ENCODE measurements at places on chromosomes 11 and 22. TPM values are rescaled to one million over a fixed set of nuclear protein-coding genes. Genes with fewer than 3 reads are reported as not detected.

DNA sequence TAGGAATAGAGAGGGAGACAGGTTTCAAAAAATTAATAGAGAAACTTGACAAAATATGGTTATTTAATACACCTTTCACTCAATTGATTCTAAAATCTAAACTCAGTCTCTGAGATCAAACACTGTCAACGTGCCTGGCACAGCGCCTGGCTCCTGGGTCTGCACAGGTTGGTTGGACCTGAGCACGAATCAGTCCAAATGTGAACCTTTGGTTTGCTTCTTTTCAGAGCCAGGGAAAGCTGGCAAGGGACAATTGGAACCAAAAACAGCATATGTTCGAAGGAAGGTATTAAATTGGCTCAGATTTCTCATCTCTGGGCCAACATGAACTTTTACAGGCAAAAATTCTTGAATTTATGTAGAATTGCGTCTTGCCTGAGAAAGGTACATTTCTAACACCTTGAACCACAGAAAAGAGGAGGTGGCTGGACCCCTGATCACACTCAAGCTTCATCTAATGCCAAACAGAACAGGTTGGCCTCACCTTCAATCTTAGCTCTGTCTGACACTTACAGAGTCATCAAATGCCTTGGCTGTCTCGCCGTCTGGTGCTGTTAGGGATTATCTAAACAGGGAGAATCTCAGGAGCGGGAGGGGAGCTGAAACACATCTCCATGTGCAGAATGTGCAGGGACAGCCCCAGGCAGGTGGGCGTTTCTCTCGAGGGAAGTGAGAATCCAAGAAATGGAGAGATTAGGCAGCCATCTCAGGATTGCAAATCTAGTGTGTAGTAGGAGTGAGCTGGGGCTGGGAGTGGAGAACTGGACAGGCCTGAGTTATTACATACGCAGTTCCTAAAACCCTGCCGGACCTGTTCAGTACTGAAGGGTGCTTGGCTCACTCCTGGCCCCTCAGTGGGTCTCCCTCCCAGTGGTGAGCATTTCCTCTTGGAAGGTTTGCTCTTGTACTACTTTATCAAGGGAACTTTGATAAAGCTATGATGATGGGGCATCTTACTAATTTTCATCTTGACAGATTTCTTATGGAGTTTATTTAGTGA is 442.2 kb upstream of the B3GAT1 start:
- no peak for DNase-seq

DNA sequence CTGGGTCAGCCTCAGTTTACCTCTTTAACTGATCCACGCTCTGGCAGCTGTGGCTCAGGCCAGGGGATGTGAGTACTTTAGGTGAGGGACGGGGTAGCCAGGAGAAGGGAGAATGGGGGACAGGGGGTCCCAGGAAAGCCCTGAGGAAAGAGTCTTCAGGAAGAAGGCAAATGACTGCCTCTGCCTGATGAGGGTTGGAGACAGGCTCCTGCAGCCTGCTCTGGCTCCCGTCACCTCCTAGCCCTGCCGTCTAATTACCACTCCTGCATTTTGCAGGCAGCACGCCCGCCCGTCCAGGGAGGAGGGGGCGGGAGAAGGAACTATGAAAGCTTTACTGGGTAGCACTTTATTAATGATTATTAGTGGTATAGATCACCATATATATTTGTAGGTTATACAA is 116.6 kb downstream of the CEP164 start:
- DNase-seq, result peak; percentile 61

GRCh38 chr11:25961539-25961938 is 370.4 kb upstream of the ANO3 start:
- DNase-seq, result no peak

Gene OR56A1
- total RNA-seq, result 0.03 TPM

- no peak for DNase-seq
Measured at GRCh38 chr11:30489511-30489910, 96.6 kb downstream of the MPPED2 start.

Gene DCUN1D5
- total RNA-seq, result 128 TPM

Gene HPX
- total RNA-seq, result not detected

DNA sequence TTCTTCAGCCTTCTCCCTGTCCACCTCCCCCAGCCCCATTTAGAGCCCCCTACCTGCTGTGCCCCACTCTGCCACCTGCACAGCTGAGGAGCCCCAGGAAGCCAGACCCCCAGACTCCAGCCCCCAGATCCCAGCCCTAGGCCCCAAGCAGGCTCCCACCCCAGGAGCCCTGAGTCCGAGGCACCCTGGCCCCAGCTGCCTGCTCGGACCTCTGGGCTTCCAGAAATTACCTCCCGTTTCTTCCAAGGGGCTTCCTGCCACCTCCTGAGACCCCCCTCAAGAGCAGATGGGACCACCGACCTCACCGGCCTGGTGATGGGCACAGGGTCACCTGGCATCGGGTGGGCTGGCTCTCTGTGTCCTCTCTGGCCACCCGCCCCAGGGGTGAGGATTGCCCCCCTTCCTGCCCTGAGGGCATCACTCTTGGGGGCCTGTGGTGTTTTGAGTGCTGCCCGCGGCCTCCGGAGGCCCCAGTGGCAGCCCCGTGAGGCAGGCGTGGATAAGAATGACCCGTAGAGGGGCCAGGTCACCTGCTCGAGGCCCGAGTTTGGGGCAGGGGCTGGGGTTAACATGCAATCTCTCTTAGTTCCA is 18.3 kb upstream of the TALDO1 start:
- peak; percentile 54 for DNase-seq

Gene RASSF10
- total RNA-seq, result 4.8 TPM

Gene ZPR1
- 75.0 TPM for total RNA-seq

Gene WNT7B
- total RNA-seq, result 0.10 TPM

Gene TSSK2
- total RNA-seq, result not detected

Gene OAF
- 11.6 TPM for total RNA-seq

Gene ALX4
- total RNA-seq, result not detected

GRCh38 chr22:17792299-17792698 is 18.0 kb upstream of the BID start:
- peak; percentile 89 for DNase-seq

DNA sequence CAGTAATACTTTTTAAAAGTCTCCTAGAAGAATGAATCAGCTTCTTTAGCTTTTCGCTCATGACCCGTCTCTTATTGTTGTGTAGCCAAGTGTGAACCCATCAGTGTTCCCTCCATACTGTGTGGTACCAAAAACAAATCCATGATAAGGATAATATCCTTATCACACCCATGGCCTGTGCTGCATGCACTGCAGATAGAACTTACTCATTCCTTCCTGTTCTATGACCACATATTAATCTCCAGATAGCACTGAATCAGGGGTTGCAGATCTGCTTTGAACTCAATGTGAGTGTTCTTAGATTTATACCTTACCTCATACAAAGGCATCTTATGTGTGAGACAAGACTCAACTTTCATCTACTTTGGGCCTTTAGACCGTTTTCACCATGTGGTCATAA is 373.4 kb downstream of the JRKL start:
- DNase-seq, result no peak

- no peak for DNase-seq
Measured at GRCh38 chr11:120288021-120288420, 37.1 kb upstream of the TLCD5 start.

GRCh38 chr11:44241851-44242250 is 68.1 kb downstream of the ALX4 start:
- DNase-seq, result no peak

Gene DGCR6
- total RNA-seq, result 11.6 TPM

Gene CRYBB3
- total RNA-seq, result 0.10 TPM

GRCh38 chr11:68004551-68005335 is 846 bp upstream of the UNC93B1 start:
- no peak for DNase-seq

Gene FJX1
- 20.6 TPM for total RNA-seq

DNA sequence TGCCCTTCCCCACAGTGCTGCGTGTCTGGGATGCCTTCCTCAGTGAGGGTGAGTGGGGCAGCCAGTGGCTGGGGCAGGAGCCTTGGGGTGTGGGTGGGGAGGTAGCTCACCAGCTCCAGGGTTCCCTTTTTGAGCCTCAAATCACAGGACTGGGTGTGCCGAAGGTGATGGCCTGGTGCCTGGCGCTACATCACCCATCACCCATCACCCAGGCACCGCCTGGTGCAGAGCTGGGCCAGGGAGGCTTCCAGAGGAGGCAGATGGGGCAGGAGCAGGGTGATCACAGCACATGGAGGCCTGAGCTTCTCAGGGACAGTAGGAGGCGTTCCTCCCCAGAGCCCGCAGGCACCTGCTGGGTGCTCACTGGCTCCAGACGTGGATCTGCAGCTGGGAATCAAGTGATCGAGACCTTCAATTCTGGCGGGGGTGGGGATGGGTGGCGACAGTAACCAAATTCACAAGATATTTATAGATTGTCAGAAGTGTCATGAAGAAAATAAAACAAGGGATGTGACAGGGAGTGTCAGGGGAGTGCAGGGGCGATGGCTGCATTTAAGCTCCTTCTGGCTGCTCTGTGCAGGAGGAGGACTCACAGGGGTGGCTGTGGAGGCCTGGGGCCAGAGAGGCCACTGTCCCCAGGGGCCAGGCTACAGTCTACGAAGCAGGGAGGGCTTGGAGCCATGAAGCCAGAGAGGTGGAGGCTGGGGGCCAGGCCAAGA is 3.2 kb downstream of the TBC1D10C start:
- no peak for DNase-seq

Gene PGA5
- total RNA-seq, result 1.5 TPM

DNA sequence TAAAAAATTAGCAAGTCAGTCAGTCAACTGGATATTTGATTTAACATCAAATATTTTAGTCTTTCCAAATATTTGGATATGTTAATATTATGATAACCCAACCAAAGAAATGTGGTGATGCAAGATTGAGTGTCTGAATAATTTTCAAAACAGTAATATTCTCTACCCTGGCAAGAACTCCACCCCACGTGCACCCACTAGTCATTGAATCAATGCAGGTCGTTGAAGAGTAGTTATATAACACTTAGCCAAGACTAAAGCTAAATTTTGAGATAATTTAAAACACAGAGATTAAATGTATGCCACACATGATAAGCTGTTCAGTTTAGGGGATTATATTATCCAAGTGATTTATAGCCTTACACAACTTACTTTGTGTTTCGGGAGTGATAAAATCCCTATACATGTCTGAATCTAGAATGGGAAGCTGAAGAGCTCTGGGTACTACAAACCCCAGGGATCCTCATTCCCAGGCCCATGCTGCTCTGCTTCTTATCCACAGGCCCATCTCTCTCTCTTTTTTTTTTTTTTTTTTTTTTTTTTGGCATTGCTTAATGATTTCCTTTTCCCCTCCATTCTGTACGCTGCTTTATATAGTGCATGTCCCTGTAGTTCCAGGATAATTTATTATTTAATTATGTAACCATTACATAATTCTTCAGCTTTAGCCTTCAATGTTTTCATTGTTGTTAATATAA is 392.9 kb downstream of the NTM start:
- no peak for DNase-seq

DNA sequence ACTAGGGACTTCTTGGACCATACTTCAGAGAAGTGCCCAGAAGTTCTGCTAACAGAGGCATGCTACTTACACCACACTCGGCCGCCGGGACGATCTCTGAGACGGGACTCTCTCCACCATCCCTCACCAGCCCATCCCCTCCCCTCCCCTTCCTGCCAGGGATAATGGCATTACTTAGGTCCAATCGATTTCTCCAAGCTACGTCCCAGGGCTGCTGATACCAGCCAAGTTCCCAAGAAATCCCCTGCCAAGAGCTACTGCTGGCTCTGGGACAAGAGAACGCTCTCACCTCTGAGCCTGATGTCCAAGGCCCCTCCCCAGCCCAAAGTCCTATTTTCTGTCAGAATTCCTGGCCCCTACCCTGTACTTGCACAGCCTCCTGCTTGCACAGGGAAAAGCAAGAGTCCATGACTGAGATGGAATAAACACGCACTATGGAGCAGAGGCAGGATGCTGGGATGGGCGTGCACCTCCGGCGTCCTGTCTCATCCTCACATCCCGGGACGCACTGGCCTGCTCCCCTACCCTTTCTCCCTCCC is 42.7 kb downstream of the GDPD5 start:
- no peak for DNase-seq

GRCh38 chr11:59427068-59427382 is 812 bp upstream of the OR5A2 start:
- DNase-seq, result no peak

Gene SLC22A9
- total RNA-seq, result not detected

Gene GAL
- total RNA-seq, result 226 TPM

Gene USP2
- total RNA-seq, result 2.8 TPM

Gene OR4A16
- not detected for total RNA-seq

DNA sequence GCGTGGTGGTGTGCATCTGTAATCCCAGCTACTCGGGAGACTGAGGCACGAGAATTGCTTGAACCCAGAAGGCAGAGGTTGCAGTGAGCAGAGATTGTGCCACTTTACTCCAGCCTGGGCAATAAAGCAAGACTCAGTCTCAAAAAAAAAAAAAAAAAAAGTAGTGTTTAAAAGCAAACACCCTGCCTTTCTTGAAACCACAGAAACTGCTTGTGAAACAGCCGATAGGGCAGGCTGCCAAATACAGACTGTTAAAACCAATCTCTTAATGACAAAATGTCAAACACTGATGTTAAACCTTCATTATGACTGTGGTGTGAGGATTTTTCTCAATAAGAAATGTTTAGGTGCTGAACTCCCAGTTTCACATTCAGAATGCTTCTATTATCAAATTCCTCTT is 27.3 kb downstream of the MARK2 start:
- no peak for DNase-seq

Gene IL10RA
- not detected for total RNA-seq

- DNase-seq, result peak; percentile 86
Measured at GRCh38 chr11:35419184-35419829, at the start of gene SLC1A2. Gene SLC1A2 (minus strand): TSS chr11:35419558. CDS start chr11:35418966, 592 bp downstream.

GRCh38 chr11:68312780-68313573 is 586 bp downstream of the LRP5 start:
- DNase-seq, result peak; percentile 89

- DNase-seq, result no peak
Measured at GRCh38 chr11:124646148-124646547, 23.5 kb downstream of the TBRG1 start.

- no peak for DNase-seq
Measured at GRCh38 chr11:69560141-69560790, 78.8 kb downstream of the LINC01488 start.

Gene NRIP3
- total RNA-seq, result 1.9 TPM

Data from H7 (cell line).